Fibroblast of skin of left quadriceps (primary cell): ENCODE measurements at places on chromosomes 2 and 18.

DNA sequence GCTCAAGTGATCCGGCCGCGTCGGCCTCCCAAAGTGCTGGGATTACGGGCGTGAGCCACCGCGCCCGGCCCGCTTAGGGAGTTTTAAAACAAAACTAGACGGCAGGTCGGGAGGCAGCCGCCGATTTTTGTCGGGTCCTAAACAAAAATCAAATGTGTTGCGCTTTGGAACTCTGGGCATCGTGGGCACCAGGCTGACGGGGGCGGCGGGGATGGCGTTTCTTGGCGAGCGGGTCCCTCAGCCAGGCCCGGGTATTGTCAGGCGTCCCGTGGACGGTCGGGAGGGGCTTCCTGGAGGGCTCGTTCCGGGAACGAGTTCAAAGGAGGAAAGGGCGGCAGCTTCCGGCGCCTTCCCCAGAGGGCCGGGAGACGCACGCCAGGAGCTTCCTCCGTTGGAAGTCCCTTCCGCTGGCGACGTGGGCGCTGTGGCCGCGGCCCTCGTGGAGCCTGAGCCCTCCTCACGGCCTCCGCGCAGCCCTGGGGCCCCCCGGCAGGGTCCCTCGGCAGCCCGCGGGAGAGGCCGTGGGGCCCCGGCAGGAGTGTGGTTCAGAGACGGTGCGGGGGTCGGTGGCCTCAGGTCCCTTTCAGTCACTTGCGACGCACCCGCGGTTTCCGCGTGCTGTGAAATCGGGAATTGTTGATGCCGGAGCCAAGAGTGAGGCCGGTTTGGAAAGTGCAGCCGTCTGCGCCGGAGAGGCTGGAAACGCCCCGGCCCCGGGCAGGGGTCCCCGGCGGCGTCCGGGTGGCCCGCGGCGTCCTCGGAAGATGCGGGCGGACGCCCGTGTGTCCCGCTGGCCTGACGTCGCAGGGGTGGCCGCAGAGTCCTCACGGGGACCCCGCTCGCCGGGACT, 59.3 kb downstream of the EMILIN2 start:
- no peak for DNase-seq

DNA sequence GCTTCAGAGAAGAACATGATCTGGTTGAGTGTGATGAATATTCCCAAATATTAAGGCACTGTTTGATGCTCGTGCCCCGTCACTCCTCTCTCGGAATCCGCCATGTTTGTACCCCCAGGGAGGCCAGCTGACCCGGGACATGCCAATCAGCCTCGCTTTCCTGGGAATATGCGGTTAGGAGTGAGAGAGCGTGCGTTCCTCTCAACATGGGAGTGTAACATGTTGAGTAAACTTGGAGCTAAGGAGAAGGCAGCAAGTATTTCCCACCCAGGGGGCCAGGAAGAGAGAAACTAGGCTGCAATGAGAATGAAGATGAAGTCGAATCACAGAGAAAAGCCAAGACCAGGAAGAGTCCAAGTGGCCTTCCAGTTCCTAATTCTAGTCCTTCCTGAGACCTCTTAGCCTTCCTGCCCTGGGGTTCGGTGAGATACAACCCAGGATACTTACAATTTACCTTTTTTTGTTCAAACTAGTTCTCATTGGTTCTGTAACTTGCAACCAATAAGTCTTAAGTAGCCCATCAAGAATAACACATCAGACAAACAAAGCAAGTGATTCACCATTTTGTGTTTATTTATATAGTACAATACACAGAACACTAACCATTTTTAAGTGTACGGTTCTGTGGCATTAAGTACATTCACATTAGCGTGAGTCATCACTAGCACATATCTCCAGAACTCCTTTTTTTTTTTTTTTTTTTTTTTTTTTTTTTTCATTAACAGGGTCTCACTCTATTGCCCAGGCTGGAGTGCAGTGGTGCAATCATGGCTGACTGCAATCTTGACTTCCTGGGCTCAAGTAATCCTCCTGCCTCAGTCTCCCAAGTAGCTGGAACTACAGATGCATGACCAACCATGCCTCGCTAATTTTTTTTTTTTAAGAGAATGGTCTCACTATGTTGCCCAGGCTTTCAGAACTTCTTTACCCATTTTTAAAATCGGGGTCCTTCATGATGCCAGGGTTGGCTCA, 36.4 kb upstream of the SLC1A4 start:
- peak; percentile 17 for DNase-seq

- DNase-seq, result peak; percentile 15
Measured at GRCh38 chr2:101012706-101013181, 10.7 kb downstream of the RPL31 start.

- no peak for DNase-seq
Measured at GRCh38 chr2:41725901-41726300, 321.9 kb upstream of the PKDCC start.

DNA sequence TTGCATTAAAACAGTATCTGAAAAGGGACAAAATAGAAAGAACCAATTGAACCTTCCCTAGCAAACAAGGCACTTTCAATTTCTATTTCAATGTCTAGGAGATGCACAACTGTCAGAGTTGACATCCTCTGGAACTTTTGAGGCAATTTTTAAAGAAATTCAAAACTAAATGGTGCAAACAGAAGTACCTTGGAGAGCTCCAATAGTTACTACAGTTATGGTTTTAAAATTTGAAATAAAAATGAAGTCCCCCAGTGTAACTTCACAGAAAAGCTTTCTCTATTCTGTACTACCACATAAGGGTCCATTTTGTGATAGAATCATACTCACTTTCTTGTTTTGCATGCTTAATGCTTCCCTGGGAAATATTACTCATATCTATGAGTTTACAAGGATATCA, 162.1 kb downstream of the KCNH7 start:
- DNase-seq, result no peak

DNA sequence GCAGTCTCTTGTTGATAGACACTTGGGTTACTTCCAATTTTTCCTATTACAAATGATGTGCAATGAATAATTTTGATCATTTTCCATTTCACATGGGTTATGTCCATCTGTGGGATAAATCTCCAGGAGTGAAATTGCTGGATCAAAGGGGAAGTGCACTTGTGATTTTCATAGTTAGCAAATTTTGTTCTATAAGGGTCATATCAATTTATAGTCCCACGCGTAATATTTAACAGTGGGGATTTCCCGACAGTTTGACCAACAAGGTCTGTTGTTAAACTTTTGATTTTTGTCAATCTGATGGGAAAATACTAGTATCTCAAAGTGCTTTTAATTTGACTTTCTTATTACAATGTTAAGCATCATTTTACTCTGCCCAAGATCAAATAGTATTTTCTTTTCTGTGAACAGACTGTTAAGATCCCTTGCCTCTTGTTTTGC, 8.3 kb downstream of the IL1B start:
- DNase-seq, result no peak

GRCh38 chr2:144460727-144461307, 59.1 kb downstream of the ZEB2 start:
- no peak for DNase-seq

DNA sequence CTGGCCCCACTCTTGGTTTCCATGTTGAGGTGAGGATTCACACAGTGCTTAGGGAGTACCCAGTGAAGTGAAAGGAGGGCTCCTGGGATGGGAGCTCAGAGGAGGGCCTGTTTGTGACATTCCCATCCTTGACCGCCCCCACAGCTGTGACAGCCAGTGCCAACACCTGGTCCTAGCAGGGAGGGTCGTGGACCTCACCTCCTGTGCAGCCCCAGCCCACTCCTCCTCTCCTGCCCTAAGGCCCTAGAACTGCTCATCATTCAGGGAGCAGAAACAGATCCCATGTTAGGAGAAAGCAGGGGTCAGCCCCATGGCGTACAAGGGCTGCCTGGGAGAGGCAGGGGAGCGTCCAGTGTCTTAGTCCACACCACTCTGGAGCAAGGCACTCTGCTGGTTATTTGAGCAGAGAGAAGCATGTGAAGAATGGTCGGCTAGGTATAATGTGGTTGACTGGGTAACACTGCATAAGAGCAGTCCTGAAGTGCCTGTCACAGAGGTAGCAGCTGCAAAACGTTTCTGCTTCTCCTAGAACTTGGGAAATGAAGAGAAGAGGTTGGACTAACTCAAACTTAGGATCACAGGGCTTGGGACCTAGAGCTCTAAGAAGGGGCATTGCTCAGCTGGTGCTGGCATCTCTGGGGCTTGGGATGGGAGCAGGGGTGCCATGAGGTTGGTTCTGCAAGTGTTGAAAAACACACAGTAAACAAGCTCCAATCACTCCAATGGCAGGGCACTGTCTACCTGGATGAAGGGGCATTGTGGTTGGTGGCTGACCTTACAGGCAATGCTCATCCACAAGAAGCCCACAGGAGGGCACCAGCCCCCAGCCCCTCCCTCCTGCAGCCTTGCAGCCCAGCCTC, 55.6 kb downstream of the FAM168B start:
- DNase-seq, result no peak

DNA sequence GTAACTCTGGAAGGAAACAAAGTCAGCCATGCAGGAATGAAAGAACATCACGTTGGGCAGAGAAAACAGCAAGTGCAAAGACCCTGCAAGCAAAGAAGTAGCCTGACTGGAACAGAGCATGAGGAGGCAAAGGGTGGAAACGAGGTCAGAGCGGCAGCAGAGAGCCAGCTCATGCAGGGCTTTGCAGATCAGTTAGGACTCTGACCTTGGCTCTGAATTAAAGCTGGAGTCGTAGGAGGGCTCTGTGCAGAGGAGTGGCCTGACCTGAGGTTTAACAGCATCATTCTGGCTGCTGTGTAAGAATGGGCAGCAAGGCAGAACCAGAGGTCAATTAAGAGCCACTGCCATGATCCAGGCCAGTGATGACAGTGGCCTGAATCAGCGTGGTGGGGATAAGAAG, 220.7 kb downstream of the PRKCE start:
- no peak for DNase-seq

DNA sequence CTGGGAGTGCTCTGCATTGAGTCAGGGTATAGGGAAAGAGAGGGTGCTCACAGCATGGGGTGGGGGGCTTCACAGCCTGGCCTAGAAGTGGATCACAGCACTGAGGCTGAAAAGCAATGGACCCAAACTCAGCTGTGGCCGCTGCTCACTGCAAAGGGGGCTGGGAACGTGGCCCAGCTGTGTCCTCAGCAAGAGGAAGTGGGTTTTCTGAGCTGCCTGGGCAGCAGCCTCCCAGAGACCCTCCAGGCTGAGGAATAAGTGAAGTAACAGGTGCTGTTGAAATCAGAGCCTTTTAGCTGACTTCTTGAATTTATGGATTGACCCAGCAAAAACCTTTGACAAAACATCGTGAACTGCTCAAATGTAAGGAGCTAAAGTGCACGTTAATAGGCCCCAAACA, 35.2 kb downstream of the PTGR3 start:
- no peak for DNase-seq

GRCh38 chr2:232420463-232421188, 14.0 kb downstream of the ALPG start:
- no peak for DNase-seq

GRCh38 chr2:241817126-241817820, 8.3 kb downstream of the NEU4 start:
- DNase-seq, result no peak

DNA sequence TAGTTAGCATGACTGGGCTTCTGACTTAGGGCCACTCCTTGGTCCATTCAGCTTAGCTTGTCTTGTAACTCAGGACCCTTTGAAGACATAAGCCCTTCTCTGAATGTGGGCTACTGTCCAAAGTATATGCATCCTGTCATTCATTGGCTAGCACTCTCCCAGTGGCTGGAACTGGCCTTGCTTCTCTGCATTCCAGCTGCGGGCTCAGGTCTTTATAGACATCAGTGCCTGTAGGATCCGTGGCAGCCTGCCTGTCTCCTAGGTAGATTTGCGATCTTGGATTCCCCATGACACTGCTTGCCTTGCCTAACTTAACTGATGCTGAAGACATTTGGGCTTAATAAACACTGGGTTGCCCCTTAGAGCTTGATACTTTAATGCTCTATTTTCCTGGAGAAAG, 170.1 kb downstream of the DCC start:
- no peak for DNase-seq

GRCh38 chr2:239169311-239170048, 231.3 kb downstream of the HDAC4 start:
- DNase-seq, result no peak

- no peak for DNase-seq
Measured at GRCh38 chr2:111046670-111047069, 74.0 kb upstream of the BCL2L11 start.

- no peak for DNase-seq
Measured at GRCh38 chr18:26746826-26747475, 118.6 kb downstream of the AQP4 start.

DNA sequence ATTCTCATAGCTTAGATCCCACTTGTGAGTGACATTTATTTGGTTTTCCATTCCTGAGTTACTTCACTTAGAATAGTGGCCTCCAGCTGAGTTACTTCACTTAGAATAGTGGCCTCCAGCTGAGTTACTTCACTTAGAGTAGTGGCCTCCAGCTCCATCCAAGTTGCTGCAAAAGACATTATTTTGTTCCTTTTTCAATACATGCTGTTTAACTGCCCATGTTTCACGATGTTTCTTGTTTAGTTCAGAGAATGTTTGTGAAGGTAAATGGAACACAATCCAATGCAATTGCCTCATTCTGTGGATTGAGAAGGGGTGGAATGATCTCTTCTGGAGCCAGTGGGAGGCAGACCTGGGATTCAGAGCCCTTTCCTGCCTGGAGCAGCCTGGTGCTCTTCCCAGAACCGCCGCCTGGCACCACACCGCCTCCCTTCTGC, 273.5 kb upstream of the ATP5MC3 start:
- no peak for DNase-seq

GRCh38 chr18:63736876-63737275, 34.1 kb downstream of the SERPINB11 start:
- DNase-seq, result no peak

- no peak for DNase-seq
Measured at GRCh38 chr2:66236816-66237802, 197.8 kb upstream of the MEIS1 start.

DNA sequence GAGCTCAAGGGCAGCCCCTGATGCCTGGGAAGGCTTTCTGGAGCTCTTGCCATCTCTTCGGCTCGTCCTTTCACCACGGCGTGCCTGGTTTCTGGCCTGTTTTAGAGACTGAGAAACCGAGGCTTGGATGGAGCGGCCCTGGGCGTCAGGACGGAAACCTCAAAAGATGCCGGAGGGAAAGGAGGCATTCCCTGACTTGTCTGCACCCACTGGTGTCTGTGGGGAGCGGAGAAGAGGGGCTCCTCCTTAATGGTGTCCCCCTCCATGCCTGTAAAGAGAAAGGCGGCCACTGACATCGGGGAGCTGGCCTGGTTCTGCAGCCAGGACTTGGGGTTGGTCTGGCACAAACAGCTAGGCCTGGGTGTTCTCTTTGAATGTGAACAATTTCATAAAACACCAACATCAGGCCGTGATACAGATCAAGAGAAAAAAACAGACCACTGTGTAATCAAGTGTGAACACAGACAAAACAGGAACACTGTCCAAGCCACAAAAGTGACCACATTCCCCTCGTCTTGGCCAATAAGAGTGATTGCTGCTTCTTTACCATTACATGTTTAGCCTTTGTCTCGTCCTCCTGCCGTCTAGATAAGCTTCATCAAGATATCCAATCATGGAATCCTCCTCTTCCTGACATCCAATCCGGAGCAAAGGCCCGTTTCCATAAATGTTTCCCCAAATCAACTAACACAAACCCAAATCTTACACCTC, 633 bp upstream of the ILKAP start:
- DNase-seq, result no peak

DNA sequence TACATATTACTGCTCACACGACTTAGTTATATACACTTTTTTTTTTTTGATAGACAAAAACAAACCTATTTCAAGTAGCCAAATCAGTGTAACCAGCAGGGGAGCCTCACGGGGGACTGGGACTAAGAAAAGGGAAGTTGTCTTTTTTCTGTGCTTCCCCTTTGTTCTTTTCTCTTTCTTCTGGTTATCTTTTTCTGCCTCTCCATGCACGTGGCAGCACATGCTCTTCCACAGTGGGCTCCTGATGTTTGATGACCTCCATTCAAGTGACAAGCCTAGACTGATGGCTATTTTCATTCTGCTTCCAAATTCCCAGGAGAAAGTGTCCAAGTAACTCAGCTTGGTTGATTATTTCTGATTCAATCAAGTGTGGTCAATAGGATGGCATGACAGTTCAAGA, 98.2 kb upstream of the STK39 start:
- DNase-seq, result no peak
